Colonic mucosa (tissue), 4 donors: ENCODE measurements at places on chromosomes 12 and 14. TPM values are rescaled to one million over a fixed set of nuclear protein-coding genes. Genes with fewer than 3 reads are reported as not detected.
A peak's percentile ranks its signal among the peaks of the same experiment; 100 is the strongest.

DNA sequence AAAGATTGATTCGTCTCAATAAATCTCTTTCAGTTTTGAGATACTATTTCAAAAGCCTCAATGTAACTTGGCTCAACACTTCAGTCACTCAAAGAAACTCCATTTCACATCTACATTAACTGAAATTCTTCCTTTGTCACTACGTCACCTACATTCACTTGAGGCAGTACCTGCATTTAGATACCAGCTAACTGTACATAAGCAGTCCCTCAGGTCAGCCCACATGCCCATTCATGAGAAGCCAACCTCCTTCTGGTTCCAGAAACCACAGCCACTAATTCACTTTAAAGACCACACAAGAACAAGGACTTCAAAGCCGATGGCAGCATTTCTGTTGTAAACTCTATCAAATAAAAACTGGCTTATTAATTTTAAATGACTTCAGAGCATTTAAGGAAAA lies 43.0 kb downstream of the SETD3 start:
- no peaks in the 10 kb centered on the region for H3K27me3 ChIP-seq
- no peak overlapping the region for H3K4me3 ChIP-seq
- no peak overlapping the region for H3K27ac ChIP-seq
- DNase-seq: no peak

DNA sequence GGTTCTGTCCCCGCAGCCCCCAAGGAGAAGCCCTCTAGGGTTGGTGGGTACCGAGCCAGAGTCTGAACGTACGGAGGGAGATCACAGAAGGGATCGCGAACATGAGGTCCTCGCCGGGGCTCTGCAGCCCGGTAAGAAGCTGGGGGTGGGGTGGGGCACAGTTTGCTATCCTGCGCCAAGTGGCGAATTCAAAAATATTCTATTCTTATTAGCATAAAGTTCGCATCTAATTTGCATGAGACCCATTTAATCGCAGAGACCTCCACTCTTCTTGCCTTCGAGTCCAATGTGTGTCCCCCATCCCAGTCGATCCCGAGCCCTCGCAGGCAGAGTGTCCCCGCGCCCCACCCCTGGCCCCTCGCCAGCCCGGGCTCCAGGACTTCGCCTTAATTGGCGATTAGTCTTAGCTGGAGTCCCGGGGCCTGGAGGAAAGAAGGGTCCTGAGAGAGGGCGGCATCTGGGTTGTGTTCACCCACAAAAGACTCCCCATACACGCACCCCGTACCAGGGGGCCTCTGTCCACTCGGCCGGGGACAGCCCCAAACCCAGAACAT lies 604 bp upstream of the ARHGEF25 start:
- H3K4me3 ChIP-seq: peak overlapping the region; percentile 45
- peaks cover 24% of the 10 kb centered on the region for H3K27me3 ChIP-seq
- no peaks in the 10 kb centered on the region for H3K36me3 ChIP-seq
- peak overlapping the region; percentile 60 for H3K27ac ChIP-seq

GRCh38 chr14:94770251-94770749 lies 387 bp upstream of the GSC start:
- H3K36me3 ChIP-seq: no peaks in the 10 kb centered on the region
- H3K4me1 ChIP-seq: peaks cover 15% of the 10 kb centered on the region
- no peak overlapping the region for H3K27ac ChIP-seq
- peaks cover 94% of the 10 kb centered on the region for H3K27me3 ChIP-seq
- no peak for DNase-seq

DNA sequence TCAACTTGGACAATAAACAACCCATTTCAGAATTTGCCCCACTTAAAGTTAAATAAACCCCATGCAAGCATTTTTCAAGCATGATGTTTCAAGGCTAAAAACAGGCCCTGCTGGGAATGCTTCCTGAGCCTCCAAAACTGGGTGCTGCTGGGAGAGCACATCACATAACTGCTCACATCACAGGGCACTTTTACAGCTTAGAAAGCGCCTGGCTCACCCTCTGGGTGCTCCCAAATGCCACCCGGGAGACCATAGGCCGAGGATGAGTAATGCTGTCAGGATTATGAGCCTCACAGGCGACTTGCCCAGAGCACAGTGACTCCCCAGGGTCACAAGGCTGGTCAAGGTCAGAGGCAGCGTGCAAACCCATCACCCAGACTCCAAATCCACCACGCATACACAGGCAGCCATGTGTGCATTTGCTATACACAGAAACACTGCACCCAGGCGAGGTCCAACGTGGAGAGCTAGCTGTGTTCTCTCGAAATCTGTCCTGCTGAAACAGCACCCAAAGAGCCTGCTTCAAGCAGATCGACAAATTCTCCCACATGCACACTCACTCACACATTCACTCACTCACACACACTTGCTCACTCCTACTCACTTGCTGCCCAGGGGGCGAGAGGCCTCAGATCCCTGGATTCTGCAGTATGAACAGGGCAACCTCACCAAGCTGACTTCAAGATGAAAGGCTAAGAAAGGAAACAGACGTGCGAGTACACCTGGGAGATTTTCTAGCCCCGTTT lies 58.7 kb downstream of the ITPK1 start:
- H3K27me3 ChIP-seq: no peaks in the 10 kb centered on the region
- H3K36me3 ChIP-seq: no peaks in the 10 kb centered on the region
- H3K27ac ChIP-seq: peak overlapping the region; percentile 73

DNA sequence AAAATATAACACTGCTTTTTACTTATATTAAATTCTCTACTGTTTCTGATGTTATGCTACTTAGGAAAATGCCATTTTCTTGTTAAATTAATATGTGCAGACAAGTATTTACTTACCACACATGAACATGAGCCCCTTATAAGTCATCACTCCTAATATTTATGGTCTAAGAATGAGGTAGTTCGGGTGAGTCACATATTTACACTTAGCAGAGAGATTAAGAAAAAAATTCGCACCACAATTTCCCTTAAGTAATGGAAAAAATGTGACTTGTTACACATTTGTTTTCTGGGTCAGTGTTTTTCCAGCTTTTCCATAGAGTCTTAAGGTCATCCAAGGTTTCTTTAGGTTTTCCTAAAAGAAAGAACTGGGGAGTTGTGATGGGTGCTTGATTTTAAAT lies 68.3 kb downstream of the RERG start:
- H3K27ac ChIP-seq: no peak overlapping the region
- no peak overlapping the region for H3K4me3 ChIP-seq
- H3K36me3 ChIP-seq: no peaks in the 10 kb centered on the region
- H3K4me1 ChIP-seq: no peaks in the 10 kb centered on the region
- DNase-seq: no peak

The CMA1 gene
- 1.3 TPM for total RNA-seq

- no peak for DNase-seq
- H3K27ac ChIP-seq: no peak overlapping the region
- H3K4me1 ChIP-seq: no peaks in the 10 kb centered on the region
- H3K4me3 ChIP-seq: no peak overlapping the region
Measured at GRCh38 chr14:47191700-47192099, 483.7 kb downstream of the MDGA2 start.

- no peak overlapping the region for H3K27ac ChIP-seq
- H3K36me3 ChIP-seq: no peaks in the 10 kb centered on the region
- no peaks in the 10 kb centered on the region for H3K4me1 ChIP-seq
Measured at GRCh38 chr12:61043838-61044237, 1216.4 kb upstream of the USP15 start.

DNA sequence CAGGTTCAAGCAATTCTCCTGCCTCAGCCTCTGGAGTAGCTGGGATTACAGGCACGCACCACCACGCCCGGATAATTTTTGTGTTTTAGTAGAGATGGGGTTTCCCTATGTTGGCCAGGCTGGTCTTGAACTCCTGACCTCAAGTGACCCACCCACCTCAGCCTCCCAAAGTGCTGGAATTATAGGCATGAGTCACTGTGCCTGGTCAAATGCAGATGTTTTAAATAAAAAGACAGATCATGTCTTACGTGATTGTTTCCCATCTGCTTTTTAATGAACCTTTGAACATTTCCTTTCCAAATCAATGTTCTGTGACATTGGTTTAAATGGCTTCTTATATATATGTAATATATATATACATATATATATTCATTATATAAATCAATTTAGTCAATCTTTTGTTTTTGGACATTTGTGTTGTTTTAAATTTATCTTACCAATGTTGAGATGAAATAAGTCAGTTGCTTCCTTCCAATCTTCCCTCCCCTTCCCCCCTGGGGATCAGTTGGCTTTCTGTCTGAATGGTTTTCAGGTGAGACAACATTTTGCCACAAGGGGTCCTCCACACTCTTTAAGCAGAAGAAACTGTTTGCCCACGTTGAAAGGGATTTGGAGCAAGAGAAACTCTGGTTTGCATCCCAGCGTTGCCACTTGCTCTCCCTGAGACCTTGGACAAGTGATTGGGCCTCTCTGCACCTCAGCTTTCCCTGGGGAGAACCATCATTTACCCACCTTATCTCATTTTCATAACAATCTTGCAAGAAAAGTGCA lies 47.6 kb upstream of the RBM19 start:
- no peak overlapping the region for H3K27ac ChIP-seq
- no peak for DNase-seq
- H3K36me3 ChIP-seq: no peaks in the 10 kb centered on the region
